Right lobe of liver (tissue), 6 donors: ENCODE measurements at places on chromosomes 5 and 9. TPM values are rescaled to one million over a fixed set of nuclear protein-coding genes. Genes with fewer than 3 reads are reported as not detected.
A peak's percentile ranks its signal among the peaks of the same experiment; 100 is the strongest.

DNA sequence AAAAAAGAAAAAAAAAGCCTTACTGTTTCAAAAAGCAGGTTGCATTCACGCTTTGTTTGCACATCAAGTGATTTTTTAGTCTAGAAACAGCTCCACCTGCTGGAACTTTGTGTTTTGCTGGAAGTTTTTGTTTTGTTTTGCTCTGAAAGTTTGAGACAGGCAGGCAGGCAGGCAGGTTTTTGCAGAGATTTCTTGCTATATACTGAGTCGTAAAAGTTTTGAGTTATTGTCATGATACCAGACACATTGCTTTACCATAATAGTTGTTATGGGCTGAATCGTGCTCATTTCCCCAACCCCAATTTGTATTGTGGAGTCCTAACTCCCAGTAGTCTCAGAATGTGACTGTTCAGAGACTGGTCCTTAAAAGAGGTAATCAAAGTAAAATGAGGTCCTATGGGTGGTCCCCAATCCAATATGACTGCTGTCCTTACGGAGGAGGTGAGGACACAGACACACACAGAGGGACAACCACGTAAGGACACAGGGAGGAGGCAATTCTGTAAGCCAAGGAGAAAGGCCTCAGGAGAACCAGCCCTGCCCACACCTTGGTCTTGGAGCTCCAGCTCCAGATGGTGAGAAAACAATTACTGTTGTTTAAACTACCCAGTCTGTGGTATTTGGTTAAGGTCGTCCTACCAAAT, 20.9 kb downstream of the OR2Y1 start:
- H3K27ac ChIP-seq = no peak overlapping the region
- H3K4me1 ChIP-seq = no peaks in the 10 kb centered on the region
- H3K27me3 ChIP-seq = no peaks in the 10 kb centered on the region
- H3K4me3 ChIP-seq = no peak overlapping the region
- no peaks in the 10 kb centered on the region for H3K36me3 ChIP-seq

- H3K4me1 ChIP-seq = no peaks in the 10 kb centered on the region
Observed at GRCh38 chr5:19891658-19892057, 96.3 kb downstream of the CDH18 start.

DNA sequence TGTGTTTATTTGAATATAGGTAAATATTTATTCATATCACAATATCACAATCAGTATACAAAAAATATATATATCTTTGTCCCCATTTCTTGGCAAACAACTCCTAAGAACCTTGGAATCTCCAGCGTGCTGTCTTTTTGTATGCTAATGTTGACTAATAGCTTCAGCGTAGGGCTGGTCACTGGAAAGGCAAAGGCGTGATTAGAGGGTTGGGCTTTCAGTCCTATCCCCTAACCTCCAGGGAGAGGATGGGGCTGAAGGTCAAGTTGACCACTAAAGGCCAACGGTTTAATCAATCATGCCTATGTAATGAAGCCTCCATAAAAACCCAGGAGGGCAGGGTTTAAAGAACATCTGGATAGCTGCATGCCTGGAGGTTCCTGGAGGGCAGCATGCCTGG, 79.6 kb upstream of the BNC2 start:
- no peaks in the 10 kb centered on the region for H3K4me1 ChIP-seq
- H3K36me3 ChIP-seq = no peaks in the 10 kb centered on the region
- no peak overlapping the region for H3K27ac ChIP-seq
- no peak for DNase-seq
- no peak overlapping the region for H3K4me3 ChIP-seq
- no peaks in the 10 kb centered on the region for H3K27me3 ChIP-seq

The ZNF879 gene
- total RNA-seq = 1.3 TPM

DNA sequence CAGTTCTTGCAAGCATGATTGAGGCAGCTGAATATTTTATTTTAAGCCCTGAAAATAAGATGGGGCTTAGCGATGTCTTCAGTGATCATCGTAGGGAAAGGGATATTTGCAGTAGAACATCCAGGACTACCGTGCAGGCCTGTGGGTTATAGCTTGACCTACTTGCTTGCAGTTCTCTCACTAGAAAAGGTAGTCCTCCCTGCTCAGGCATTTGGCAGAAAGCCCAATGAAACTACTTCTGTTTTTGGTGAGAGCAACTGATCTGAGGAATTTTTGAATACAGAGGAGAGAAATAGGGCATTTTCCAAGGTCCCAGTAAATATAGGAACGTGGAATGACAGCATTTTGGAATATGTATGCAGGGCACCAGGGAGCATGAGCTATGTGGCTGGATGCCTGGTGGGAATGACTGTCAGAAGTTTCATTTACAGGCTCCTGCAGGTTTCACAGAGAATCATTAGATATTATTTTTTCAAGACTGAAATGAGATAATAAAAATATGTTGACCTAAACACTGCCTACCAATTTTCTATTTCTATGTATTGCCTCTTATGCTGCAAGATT, 417.9 kb upstream of the ACTBL2 start:
- no peak overlapping the region for H3K4me3 ChIP-seq
- DNase-seq = no peak
- no peak overlapping the region for H3K27ac ChIP-seq

DNA sequence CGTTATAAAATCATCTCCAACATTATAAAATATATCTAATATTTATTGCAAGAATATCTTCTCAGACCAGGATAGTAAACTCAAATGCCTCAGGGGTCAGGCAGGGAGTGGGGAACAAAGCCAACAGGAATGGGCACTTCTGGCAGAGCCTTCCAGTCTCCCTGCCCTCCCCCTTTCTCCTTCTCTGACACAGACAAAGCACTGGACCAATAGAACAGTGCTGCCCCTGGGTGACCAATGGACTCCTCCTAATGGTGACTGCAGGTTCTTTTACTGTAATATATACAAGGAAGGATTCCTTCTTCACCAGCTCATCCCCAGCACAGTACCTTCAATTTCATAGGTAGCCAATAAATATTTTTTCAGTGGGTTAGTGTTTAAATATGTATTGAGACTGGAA, 31.1 kb upstream of the MAMDC2 start:
- H3K27me3 ChIP-seq = no peaks in the 10 kb centered on the region
- no peak for DNase-seq
- H3K27ac ChIP-seq = no peak overlapping the region
- H3K36me3 ChIP-seq = no peaks in the 10 kb centered on the region
- no peaks in the 10 kb centered on the region for H3K4me1 ChIP-seq

DNA sequence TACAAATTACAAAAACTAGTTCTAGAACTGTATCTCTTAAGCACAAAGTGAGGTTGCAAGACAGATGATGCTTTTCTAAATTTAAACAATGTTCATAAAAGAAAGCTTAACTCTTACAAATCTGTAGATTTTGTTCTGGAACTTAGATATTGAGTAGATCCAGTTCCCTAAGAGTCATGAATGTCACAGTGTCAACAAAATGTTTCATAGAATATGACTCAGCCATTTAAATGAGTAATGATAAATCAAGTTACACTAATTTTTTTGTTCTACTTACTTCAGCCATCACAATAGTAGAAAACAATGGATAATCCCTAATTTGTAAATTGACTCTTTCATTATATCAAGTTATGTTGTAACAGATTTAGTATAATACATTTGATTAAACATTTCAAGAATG, 239.7 kb downstream of the MEF2C start:
- no peak overlapping the region for H3K27ac ChIP-seq
- no peak overlapping the region for H3K4me3 ChIP-seq
- H3K36me3 ChIP-seq = no peaks in the 10 kb centered on the region
- H3K4me1 ChIP-seq = no peaks in the 10 kb centered on the region

DNA sequence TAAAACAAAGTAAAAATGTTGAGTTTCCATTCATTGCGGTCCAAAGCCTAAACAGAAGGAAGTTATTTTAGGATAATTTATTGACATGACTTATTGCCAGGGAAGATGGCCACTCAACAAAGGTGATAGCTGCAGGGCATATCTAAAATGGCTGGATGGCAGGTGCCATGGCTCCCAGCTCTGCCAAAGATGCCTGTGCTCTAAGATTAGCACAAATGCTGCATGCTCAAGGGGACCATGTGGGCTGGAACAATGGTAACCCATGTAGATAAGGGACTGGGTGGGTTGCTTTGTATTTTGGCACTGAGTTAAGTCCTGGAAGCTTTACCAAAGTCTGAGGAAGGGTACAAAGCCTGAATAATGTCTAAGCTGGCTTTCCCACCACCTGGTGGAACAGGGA, 95.5 kb upstream of the IFNK start:
- no peak for DNase-seq
- no peak overlapping the region for H3K4me3 ChIP-seq
- H3K27ac ChIP-seq = no peak overlapping the region
- no peaks in the 10 kb centered on the region for H3K36me3 ChIP-seq

GRCh38 chr5:96196407-96196806, 234.8 kb upstream of the ELL2 start:
- H3K27me3 ChIP-seq = no peaks in the 10 kb centered on the region
- H3K27ac ChIP-seq = peak overlapping the region; percentile 40
- H3K36me3 ChIP-seq = no peaks in the 10 kb centered on the region
- no peak overlapping the region for H3K4me3 ChIP-seq
- H3K4me1 ChIP-seq = peaks cover 15% of the 10 kb centered on the region
- no peak for DNase-seq

The RNF180 gene
- total RNA-seq = 6.7 TPM

GRCh38 chr5:76728965-76729364, 13.0 kb downstream of the F2R start:
- H3K27ac ChIP-seq = no peak overlapping the region
- no peaks in the 10 kb centered on the region for H3K36me3 ChIP-seq
- no peaks in the 10 kb centered on the region for H3K4me1 ChIP-seq
- H3K4me3 ChIP-seq = no peak overlapping the region

The PCDHGA4 gene
- total RNA-seq = 0.95 TPM

The ZNF618 gene
- 7.9 TPM for total RNA-seq
